ENCODE measurements at places on chromosomes 11 and 22.

DNA sequence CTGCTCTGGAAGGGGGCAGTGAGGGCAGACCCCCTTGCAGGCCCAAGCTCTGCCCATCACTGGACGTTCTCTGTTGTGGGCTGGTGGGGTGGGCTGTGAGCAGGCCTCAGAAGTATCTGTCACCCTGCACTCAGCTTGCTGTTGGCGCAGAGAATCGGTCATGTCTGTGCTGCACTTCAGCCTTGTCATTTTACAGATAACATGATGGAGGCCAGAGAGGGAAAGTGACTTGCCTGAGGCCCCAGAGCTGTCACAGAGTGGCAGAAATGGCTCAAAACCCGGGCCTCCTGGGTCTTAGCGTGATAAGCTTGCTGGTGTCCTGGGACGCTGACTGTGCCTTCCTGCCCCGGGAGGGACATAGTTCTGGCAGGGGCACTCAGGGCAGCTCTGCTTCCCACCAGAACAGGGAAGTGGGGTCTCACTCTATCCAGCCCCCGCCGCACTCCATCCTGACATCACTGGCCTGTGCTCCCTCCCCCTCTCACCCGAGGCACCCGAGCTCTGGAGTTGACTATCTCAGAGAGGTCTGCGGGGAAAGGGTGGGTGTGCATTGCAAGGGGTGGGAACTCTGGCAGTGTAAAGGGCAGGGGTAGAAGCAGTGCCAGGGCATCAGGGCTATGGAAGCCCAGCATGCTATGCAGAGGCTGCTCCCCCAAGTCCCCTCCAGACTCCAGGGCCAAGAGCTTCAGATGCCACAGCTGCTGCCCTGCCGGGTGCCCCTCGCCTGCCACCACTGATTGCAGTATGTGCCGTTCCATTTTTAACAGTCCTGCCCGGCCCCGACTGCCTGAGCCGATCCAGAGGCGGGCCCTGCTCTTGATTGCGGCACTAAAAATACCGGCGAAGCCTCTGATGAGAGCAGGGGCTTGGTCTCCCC, 50.4 kb upstream of the NECTIN1 start:
- DNase-seq, result no peak

DNA sequence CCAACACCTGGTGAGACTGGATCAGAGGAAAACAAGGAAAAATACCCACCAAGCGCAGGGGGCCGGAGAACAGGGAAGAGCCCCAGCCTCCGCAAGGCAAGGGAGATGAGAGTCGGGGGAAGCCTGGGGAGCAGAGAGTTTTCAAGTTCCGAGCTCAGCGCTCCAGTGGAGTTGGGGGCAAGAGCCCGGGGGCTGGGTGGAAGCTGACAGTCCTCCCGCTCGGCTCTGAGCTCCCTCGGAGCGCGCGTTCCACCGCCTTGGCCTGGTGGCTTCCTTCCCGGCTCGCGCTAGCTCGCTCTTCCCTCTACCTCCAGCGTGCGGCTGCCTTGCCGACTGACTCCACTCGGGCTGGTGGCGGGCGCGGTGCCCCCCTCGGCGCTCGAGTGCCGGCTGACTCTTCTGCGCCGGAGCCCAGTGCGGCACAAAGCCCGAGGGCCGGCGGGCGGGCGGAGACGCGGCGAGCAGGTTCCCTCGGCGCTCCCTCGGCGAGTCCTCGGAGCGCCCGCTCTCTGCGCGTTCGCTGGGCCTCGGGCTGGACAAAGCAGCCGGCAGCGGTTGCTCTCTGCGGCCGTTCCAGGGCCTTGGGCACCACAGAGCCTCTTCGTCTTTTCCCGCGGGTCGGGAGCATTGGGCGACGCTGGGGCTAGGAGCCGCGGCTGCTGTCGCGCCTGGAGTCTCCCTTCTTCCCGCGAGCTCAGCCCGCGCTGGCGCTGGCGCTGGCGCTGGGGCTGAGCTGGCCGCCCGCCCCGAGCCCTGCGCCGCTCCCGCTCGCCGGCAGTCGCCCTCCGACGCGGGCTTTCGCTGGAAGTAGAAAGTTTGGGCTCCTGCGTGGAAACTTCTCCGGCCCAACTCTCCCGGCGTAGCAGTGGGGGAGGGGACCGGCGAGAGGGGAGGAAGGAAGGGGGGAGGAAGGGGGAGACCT, 1.0 kb downstream of the PAX6 start:
- no peak for DNase-seq

- DNase-seq, result no peak
Measured at GRCh38 chr11:103903621-103904323, 132.7 kb upstream of the DDI1 start.

DNA sequence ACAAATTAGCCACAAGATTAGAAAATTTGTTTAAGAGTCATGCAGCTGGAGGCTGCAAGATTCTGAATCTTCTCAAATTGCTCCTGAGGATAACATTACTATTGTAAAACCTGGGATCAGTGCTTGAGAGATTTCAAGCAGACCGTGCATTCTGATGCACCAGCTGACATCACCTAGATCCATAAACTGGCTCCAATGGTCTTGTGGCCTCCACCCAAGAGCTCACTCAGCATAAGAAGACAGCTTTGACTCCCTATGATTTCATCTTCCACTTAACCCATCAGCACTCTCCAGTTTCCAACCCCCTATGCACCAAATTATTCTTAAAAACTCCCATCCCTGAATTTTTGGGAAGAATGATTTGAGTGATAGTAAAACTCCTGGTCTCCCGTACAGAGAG, 1007.9 kb upstream of the TENM4 start:
- DNase-seq, result no peak

DNA sequence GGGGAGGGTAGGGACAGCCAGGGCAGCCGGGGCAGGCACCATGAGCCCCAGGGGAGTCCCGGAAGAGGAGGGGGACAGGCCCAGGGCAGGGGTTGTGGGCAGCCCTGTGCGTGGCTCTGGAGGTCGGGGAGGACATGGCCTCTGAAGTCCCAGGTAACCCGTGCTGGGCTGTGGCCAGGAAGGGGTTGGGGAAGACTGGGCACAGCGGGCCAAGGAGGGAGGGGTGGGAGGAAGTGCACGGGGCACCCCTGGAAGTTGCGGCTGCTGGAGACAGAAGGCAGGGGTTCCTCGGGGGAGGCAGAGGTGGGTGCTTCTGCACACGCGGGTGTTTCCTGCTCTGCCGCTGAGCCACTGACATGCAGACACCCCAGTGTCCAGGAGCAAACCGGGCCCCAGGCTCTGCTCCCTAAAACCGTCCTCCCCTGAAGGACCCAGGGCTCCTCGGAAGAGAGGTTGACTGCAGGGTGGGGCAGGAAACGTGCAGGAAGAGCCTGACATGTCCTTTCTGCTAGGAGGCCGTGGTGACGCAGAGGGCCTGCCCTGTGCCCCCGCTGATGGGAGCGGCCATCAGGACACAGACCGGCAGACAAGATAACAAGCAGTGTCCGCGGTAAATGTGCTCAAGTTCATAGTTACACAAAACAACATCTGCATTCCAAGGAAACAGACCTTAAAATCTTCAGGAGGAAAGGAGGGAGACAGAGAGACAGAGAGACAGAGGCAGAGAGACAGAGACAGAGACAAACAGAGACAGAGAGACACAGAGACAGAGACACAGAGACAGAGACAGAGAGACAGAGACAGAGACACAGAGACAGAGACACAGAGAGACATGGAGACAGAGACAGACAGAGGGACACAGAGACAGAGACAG, 5.7 kb downstream of the TNNI2 start:
- peak; percentile 73 for DNase-seq

DNA sequence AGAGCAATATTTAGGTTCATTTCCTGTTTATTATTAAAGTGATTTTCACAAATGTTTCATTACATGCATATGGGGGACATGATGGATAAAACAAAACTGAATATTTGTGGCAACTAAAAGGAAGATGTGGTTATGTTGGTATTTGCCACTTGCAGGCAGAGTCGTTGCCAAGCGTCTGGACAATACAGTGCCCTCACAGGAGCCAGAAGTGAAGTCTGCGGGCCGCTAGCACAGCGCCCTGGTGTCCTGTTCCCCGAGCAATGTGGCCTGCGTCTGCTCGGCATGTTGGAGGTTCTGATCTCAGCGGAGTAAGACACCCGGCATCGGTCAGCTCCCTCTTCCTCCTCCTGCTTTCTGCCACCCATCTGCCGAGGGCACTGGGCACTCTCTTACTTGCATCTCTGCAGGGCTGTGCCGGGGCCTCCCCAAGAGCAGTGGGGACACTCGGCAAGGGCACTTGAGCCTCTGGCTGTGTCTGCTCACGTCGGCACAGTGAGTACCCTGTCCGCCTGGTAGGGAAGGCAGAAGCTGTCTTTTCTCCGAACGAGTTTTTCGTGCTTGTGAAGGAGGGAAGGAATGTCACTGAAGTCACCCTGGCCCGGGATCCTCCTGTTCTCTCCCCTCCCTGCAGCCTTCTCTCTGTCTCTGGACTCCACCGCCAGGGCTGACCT, 10.5 kb upstream of the TTLL12 start:
- DNase-seq, result no peak

- no peak for DNase-seq
Measured at GRCh38 chr11:13423372-13423771, 39.6 kb downstream of the BTBD10 start.

GRCh38 chr11:64334764-64335735, 5.0 kb upstream of the CCDC88B start:
- no peak for DNase-seq

DNA sequence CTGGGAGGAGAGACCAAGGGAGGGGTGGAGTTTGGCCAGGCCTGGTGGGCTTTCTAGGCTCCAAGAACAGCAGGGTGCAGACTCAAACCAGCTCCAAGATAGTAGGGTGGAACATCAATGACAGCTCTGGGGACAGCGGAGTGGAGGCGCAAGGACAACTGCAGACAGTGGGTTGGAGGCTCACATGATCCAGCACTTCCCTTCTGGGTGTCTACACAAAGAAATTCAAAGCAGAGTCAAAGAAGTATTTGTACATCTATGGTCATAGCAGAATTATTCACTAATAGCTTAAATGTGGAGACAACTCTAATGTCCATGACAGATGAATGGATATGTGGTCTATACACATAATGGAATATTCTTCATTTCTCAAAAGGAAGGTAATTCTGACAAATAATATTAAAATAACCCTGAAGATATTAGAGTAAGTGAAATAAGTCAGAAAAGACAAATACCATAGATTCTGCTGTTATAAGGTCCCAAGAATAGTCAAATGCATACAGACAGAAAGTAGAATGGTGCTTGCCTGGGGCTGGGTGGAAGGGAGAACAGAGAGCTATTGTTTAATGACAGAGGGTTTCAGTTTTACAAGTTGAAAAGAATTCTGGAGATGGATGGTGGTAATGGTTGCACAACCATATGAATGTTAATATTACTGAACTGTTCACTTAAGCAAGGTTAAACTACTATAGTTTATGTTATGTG, 5.5 kb upstream of the GAB4 start:
- no peak for DNase-seq

- DNase-seq, result no peak
Measured at GRCh38 chr22:35344956-35345690, 35.8 kb upstream of the HMOX1 start.

GRCh38 chr11:98183034-98183433, 837.7 kb upstream of the CNTN5 start:
- no peak for DNase-seq

DNA sequence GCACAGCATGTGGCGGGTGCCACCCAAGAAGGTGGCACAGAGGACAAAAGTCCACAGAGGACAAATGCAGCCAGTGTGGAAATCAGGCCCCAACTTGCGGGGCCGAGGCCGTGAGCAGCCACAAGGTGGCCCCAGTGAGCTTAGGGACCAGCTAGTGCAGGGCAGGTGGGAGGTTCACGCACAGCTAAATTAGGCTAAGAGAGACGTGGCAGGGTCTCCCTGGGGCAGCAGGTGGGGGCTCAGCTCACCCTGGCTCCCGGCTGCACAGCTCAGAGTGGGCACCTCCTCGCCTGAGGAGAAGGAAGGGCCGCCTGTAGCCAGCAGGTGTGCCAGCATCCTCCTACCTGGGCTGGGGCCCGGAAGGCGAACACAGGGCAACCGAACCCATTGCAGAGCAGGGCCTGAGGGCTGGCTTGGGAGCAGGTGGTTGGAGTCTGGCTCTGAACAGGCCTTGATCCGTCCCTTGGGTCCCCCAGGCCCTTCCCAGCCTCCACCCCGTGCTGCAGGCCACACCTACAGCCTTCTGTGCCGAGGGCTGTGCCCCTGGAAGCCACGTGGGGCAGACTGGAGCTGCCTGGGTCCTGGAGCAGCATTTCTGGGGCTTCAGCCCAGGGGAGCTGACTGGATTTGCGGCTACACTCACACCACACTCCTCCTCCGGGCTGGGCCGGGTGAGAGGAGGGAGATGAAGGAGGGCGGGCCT, 26.1 kb upstream of the CELSR1 start:
- DNase-seq, result peak; percentile 83

All from stimulated activated effector memory CD8-positive, alpha-beta T cell treated with anti-CD3 and anti-CD28 coated beads, Interleukin-12 subunit alpha, Interleukin-12 subunit beta, amount 100 ng/mL, for 72 hours (primary cell).